GM23248 (cell line): ENCODE measurements at places on chromosomes 1 and 21. TPM values are rescaled to one million over a fixed set of nuclear protein-coding genes. Genes with fewer than 3 reads are reported as not detected.

The NRIP1 gene
- polyA plus RNA-seq = 12.5 and 13.1 TPM in 2 replicates

The CLDN17 gene
- not detected in 2 replicates for polyA plus RNA-seq

The DTL gene
- polyA plus RNA-seq = 7.6 and 9.7 TPM in 2 replicates

The MAN1C1 gene
- 0.29 and 0.43 TPM in 2 replicates for polyA plus RNA-seq

DNA sequence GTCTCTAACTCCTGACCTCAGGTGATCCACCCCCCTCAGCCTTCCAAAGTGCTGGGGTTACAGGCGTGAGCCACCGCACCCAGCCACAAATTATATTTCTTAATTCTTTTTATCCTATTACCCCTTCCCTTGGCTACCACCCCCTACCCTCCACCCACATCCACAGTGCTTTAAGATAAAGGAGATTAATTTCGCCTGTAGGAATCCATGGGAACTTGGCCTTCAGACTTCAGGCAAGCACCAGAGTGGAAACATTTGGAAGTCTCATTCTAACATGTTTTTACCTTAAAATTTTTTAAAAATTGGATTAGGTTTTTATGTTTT is 10.4 kb downstream of the CNST start:
- H3K4me3 ChIP-seq = no peak overlapping the region
- H3K27me3 ChIP-seq = no peaks in the 10 kb centered on the region
- DNase-seq = no peak

- no peaks in the 10 kb centered on the region for H3K36me3 ChIP-seq
- no peak overlapping the region for H3K4me3 ChIP-seq
- H3K4me1 ChIP-seq = no peaks in the 10 kb centered on the region
These were observed 112.1 kb downstream of the DTL start for GRCh38 chr1:212147581-212148033.

DNA sequence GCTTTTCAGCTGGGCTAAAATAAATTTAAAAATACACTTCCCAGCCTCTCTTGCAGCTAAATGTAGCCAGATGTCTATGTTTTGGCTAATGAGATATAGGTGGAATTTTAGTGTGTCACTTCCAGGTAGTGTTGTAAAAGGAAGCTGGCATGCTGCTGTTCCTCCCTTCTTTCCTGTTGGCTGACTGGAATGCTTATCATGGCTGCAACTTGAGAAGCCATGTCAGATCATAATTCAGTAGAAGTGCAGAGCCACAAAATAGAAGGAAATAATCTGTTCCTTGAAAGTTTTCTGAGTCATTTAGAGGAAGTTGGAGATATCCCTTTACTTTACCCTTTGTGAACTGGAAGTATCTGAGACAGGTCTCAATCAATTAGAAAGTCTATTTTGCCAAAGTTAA is 10.9 kb upstream of the RBM15 start:
- no peaks in the 10 kb centered on the region for H3K36me3 ChIP-seq
- DNase-seq = no peak
- H3K4me1 ChIP-seq = no peaks in the 10 kb centered on the region
- no peak overlapping the region for H3K4me3 ChIP-seq
- H3K27me3 ChIP-seq = no peaks in the 10 kb centered on the region

GRCh38 chr21:37202221-37203110 is 64.7 kb downstream of the VPS26C start:
- DNase-seq = no peak
- H3K4me3 ChIP-seq = no peak overlapping the region
- peaks cover 39% of the 10 kb centered on the region for H3K36me3 ChIP-seq

DNA sequence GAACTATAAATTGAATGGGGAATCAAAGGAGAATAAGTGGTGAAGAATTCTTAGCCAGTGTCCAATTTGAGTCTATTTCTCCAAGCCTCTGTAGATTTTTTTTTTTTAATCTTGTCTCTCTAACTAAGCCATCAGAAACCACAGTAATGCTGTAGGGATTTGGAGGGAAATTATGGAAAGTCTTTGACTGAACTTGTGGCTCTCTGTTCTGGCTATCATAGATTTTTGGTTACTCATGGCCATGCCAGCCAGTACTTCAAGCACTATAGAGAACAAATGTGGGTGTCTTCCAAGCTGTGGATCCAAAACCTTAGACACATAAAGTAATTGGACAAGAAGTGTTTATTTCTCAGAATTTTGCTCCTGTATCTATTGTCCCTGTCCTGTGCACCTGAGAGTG is 147.9 kb downstream of the LRRC40 start:
- H3K4me1 ChIP-seq = no peaks in the 10 kb centered on the region
- H3K4me3 ChIP-seq = no peak overlapping the region
